ENCODE measurements at places on chromosomes 12 and 14.

DNA sequence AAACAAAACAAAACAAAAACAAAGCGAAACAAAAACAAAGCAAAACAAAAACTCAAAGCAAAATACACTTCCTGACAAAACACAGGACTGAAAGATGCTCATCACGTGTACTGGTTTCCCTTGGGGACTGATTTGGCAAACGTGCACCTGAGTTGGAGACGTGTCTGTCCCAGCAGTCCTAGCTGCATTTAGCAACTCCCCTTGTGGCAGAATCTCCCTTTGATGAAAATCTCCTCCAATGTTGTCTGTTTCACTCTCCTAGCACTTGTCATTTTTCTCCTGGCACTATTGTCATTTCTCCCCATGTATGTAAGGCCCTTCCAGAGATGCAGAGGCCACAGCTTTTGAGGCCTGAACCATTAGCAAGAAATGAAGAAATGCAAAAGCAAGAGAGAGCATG, 6.8 kb upstream of the SLC24A4 start:
- no peak for DNase-seq

- DNase-seq, result peak; percentile 50
Measured at GRCh38 chr12:49776413-49776812, 35.1 kb downstream of the TMBIM6 start.

GRCh38 chr14:64632056-64632455, 72.2 kb upstream of the PLEKHG3 start:
- peak; percentile 8 for DNase-seq

GRCh38 chr14:101810897-101811621, 49.5 kb downstream of the PPP2R5C start:
- peak; percentile 11 for DNase-seq

DNA sequence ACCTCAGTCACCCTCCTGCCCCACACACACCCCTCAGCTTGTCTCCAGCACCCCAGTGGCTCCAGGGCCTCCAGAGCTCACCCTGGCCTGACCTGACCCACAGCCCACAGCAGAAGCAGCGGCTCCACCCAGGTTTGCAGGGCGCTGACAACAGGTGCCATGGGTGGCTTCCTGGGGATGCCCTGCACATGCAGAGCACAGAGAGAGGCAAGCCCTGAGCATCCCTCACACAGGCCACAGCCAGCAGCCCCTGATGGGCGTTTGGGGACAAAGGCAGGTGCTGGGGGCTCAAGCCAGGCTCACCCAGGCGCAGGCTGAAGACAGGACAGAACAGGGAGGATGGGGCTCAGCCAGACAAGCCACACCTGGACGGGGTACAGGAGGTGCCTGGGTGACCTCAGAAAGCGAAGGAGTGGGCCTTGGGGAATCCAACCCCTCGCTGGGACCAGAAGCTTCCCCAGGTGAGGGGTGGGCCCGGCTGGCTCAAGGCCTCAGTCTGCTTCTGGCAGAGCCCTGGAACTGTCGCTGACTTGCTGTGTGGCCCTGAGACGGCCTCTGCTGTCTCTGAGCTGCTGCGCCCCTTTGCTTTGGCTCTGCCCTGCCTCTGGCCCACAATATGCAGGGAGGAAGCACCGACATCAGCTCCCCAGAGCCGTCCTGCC, 10.6 kb downstream of the ARL6IP4 start:
- DNase-seq, result no peak

DNA sequence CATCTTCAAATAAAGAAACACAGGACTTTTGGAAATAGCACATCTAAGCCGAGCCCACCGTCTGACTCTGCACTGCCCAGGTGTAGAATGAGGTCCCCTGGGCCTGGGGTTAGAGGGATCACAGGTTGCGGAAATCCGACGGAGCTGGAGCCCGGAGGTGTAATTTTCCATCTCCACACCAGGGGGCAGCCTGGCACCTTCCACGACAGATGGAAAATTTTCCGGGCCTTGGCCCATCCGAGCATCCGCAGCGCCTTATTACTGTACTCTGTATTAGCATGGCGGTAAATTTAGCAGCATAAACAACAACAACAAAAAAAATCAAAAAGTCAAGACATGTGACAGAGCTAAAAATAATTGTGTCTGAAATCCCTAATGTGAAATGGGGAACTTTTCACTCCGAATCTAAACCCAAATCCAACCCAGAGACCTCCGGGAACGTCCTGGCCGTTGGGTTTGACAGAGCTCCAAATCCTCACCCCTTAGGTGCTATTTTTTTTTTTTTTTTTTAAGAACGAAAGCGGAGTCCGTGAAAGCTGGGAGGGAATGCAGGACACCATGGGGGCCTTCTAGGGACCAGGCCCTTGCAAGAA, 93.9 kb downstream of the KSR2 start:
- peak; percentile 19 for DNase-seq

DNA sequence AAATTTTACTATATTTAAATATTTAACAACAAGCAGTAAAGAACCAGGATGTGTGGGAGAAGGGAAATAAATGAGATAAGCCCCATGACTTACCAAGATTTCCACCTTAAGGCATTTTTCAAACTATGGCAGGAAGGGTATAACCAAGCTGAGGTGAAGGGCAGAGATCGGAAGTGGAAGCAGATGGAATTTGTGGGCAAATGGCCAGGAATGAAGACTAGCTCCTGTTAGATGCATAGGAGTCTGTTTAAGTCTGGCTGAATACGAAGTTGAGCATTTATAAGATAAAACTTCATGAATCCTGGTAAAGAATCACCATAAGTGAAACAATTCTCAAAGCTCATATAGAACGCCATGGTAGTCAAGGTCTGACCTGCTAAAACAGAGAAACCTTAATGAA, 163.5 kb downstream of the DIO2 start:
- DNase-seq, result no peak

DNA sequence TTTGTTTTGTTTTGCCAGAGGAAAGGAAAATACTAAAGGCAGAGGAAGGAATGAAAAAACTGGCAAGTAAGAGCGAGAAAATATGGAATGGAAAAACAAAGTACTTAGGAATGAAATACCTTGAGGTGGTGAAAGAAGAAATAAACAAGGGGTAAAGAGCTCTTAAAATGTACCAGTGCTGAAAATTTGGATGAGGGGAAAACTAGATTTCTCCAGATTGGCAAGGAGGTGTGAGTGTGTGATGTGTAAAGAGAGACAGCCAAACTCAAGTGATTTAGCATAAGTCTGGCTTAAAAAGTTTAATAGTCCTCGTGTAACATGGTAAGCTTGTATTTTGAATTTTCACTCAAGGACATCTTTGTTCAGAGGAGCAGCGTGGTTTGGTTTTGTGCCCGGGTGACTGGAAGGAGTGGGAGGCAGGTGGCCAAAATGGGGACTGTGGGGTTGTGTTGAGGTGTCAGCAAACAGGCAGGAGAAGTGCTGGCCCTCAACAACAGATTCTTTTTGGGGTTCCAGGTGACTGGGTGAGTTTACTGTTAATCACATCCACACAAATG, 102.7 kb downstream of the DACT1 start:
- DNase-seq, result no peak

- DNase-seq, result peak; percentile 18
Measured at GRCh38 chr12:122788387-122788786, 14.0 kb downstream of the CCDC62 start.

DNA sequence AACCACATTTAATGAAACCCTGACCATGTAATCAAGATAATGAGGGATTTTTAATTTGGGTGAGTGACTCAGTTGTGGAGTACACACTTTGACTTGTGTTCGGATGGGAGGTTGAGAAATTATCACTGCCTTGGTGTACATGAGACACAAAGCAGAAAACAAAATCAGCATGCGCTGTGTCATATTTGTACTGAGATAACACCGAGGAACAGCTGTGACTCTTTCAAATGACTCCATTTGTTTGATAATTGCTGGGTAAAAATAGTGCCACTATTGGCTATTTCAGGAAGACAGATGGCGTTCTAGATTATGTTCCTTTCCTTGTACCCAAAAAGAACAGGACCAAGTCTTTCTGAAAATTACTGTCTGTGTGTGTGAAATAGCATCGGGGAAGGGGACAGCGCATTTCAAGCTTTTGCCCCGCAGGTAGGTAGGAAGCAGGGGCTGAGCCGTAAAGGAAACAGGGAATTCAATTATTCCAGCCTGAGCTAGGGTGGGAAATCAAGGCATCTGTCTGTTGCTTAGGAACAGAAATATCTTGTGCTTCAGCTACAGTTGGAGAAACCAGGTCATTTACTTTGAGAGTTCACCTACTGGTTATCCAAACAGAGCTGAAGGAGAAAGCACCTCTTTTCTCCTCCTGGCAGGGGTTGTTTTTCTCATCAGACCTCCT, 114.3 kb downstream of the SNAPC1 start:
- no peak for DNase-seq

DNA sequence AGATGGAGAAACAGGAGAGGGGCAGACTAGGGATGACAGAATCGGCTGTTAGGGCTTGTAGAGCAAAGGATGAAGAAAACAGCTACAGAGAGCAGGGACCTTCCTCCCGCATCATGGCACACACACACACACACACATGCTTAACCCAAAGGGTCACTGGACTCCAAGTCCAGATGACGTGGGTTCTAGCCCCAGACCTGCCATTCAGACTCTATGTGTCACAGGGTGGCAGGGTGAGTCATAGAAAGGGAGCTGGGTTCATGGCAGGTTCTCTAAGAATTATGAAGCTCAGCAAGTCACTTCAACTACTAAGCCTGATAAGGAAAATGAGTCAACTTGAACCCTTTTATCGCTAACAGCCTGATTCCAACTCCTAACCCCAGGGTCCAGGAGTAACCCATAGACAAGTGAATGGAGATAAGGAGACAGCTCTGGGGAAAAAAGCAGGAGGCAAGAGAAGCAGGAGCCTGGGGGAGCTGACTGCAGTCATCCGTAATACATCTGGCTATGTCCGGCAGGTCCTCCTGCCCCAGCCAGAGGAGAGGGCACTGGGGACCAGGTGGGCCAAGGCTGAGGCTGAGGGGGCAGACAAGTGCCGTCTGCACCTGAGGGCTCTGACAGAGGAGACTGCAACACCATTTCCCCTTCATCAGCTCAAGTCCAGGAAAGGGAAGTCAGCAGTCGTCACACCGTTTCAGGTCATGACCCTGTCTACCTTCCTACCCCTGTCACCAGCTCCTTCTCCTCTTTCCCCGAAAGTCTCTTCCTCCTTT, 3.6 kb upstream of the TNFRSF1A start:
- peak; percentile 98 for DNase-seq

DNA sequence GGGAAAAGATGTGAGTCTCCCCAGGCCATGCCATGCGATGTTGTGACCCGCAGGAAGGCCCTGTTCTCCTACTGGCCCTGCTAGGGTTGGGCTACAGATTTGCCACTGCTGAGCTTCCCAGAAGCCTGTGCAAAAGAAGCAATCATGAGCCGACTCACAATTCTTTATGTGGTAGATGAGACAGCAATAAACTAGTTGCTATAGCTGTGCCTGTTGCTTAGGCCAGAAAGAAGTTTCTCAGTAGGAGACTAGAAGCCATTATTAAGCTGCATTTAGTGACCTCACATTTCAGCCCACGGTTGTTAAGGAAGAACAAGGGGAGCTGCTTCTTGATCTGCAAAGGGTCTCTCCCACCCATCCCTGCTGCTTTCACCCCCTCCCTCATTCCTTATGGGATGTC, 239.4 kb upstream of the CRY1 start:
- no peak for DNase-seq

GRCh38 chr14:94010625-94011024, 13.5 kb downstream of the CCDC197 start:
- DNase-seq, result no peak

DNA sequence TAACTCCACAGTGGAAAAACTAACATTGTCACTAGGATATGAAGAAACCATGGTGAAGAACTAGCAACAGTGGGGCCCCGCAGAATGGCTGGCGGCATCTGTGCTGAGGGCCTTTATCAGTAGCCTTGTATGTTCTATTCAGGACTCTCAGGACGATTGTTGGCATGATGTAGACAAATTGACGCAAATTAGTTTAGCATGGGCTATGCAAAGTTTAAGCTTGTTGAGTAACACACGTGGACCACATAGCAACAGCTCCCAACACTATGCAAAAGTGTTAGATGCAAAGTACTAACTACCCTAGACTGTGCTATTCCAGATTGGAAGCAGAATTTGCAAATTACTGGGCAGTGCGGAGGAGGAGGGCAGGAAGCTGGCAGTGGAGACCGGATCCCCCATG, 38.2 kb upstream of the TMEM263 start:
- DNase-seq, result no peak

- DNase-seq, result peak; percentile 91
Measured at GRCh38 chr12:86137936-86138335, 118.3 kb downstream of the MGAT4C start.

DNA sequence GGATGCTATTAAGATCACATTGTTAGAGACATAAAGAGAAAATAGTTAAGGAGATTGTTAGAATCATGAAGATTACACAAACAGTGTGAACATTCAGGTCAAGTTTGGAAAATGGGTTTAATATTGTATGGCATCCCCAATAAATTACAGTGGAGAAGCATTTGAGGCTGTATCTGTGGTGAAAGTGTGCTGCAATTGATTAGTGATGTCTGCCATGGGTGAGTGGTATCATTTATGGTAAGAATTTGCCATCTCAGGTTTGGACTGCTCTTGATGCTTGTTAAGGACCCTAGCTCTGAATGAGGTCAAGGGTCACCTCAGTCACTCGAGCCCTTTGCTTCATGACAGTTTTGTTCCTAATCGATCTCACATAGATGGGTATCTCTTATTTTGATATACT, 265.7 kb upstream of the SRRM4 start:
- no peak for DNase-seq

DNA sequence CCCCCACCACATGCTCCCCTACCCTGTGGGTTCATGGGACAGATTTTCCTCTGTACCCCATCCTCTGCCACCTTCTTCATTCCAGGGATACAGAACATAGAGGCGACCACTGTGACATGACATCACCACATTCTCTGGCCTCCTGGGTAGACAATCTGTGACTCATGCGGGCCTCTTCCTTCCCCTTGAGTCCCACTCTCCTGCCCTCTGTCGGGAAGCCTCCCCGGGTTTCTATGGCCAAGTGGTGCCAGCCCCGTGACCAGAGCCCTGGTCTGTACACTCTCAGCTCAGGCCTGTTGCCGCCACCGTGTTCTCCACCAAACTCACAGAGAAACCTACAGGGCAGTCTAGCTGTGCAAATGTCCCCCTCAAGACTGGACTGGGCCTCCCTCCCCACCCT, 8.0 kb downstream of the CLMN start:
- peak; percentile 55 for DNase-seq

DNA sequence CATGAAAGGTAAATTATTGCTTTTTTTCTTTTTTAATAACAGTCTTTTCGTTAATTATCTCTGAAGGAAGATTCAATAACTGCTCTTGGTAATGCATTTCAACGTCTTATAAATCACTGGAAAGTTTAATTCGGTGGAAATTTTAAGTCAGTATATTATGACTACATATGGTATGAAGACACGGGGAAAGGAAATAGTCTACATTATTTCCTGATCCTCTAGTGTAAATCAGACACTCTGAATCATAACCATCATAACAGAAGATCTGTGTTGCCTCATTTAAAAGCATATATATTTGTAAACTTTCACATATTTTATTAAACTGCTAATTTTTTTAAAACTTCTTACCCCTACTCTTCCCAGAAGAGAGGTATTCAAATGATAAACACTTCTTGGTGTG, 53.7 kb downstream of the EFCAB11 start:
- no peak for DNase-seq

- DNase-seq, result no peak
Measured at GRCh38 chr14:87065366-87065765, 927.6 kb downstream of the GALC start.

Data from RCC 7860 (cell line).